ENCODE measurements at places on chromosomes 5 and 9.

DNA sequence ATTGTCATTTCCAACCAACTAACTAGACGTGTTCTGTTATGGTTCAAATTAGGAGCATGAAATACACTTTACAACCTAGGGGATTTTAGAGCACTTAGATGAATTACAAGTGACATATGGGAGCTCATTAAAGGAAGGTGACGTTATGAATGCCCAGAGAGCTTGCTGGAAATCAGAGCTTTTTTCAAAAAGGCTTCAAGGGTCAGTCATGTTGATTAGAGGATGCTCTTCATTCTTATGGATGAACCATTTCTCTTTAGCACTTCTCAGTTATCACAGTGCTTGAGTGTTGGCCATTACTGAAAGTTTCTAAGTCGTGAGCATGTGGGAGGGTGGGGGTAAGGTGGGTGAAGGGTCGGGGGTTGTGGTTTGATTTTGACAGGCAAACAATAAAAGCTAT, 1245.5 kb upstream of the DMAC1 start:
- no peak for DNase-seq

DNA sequence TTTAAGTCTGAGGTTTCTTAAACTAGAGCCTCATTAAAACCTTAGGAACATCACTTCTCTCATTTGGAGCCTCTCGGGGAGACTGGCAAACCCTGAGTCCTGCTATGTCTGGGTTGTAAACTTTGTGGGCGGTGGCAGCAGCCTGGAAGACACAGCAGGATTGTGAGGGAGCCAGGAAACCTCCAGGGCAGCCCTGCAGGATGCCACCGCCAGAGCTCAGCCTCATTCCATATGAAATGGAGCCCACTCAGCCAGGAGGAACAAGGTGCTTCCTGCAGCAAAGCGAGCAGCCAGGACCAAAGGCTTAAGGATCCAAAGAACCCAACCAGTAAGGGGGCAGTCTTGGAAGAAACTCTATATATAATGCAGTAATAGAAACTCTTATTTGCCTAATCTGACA, 37.9 kb upstream of the IDNK start:
- DNase-seq, result no peak

DNA sequence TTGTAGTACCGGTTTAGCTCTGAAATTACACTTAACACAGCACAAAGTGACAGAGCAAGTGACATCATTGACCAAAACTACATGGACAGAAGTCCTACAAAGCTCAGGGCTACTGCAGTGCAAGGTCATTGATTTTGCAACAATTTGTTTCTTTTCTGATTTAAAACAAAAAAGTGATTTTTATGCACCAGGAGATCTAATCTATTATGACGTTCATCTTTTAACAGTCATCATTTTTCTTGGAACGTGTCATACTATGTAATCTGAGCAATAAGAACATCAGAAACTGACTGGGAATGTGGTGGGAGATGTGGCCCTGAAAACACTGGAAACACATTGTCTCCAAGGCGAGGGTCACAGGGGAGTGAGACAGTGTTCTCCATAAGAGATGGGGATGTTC, 17.4 kb upstream of the ZFAND5 start:
- DNase-seq, result no peak

- no peak for DNase-seq
Observed at GRCh38 chr9:99478469-99479027, 256.5 kb downstream of the SEC61B start.

DNA sequence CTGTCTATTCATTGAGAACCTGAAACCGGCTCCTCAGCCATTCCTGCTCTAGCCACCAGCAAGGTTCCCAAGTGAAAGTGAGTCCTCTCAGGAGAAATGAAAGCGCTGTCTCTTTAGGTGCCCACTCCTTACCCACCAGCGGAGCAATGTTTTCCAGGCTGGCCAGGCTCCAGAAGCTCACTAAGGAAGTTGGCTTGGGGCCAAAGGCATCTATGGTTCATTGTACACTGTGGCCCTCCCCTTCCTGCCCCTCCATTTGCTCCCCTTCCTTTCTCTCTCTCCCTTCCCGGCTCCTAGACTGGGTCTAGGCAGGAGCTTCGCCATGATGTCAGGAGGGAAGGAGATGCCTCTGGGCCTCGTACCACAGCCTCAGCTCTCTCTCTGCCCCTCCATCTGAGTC, 1.1 kb upstream of the GABRP start:
- no peak for DNase-seq

DNA sequence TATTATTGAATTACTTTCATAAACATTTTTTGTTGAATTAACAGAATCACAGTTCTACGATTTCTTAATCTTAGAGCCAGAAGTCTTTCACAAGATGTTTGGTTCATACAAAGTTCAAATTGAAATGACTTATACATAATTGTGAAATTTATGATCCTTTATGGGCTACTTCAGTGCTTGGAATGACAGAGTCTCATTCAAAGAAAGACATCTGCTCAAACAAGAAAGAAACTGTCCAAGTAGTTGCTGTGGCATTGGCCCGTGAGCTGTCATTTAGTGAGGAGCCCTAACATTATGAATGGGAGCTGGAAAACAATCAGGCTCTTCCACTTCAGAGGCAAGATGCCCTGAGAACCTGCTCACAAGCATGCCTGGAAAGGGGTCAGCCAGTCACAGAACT, 63.4 kb downstream of the AUH start:
- DNase-seq, result peak; percentile 73

- DNase-seq, result no peak
Observed at GRCh38 chr9:115373710-115374045, 255.7 kb upstream of the TNC start.

DNA sequence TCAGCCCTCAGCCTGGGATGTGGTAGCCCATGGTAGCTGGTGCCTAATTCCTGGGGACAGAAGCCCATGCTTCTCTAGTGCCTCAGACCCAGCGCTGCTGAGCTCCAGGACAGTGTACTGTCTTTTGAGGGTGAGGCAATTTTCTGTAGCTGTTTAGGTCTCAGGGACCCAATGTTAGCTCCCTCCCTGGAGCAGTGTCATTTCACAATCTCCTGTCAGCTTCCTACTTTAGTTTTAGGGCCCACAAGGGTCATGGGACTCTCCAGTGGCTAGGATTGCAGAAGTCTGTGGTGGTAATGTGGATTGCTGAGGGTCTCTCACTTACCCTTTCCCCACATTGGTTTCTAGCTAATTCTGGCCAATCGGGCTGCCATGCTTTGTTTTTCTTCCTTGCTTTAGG, 67.7 kb upstream of the CCL21 start:
- DNase-seq, result no peak

DNA sequence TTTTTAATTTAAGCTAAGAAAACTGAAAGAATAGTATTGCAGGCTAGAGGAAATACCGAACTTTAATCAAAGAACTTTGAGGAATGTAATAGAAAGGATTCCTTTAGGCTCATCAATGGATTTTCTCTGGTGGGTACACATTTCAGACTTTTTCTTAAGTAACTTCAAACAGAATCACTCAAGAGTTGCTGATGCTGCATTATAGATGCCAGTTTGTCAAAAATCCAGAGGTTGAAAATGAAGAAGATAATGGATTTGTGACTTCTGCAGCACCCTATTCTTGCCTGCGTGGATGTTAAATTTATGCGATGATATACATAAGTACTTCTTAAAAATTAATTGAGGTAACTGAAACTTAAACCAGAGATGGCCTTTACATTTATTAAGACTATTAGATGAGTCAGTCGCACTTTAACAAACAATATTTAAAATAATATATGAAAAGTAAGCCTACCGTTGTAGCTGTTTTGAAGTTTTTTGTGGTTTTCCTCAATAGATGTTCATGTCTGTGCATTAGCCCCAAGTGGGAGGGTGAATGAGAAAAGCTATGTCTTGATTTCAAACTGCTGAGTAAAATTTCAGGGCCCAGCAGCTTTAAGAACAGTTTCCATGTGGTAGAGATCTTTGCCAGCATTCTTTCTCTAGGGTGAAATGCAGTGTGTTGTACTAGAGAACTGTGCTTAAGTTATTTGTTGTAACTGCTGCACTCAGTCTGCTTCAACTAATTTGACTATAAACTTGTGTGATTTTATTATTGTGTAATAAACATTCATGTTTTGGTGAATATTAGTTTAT, at the start of gene OGN:
Gene OGN, minus strand, starts transcription at position 537 of the 795 bp plus-strand sequence. CDS start 1,171 bp downstream, outside the sequence.
- peak; percentile 81 for DNase-seq

GRCh38 chr5:145847499-145848497, 12.7 kb upstream of the PRELID2 start:
- no peak for DNase-seq

DNA sequence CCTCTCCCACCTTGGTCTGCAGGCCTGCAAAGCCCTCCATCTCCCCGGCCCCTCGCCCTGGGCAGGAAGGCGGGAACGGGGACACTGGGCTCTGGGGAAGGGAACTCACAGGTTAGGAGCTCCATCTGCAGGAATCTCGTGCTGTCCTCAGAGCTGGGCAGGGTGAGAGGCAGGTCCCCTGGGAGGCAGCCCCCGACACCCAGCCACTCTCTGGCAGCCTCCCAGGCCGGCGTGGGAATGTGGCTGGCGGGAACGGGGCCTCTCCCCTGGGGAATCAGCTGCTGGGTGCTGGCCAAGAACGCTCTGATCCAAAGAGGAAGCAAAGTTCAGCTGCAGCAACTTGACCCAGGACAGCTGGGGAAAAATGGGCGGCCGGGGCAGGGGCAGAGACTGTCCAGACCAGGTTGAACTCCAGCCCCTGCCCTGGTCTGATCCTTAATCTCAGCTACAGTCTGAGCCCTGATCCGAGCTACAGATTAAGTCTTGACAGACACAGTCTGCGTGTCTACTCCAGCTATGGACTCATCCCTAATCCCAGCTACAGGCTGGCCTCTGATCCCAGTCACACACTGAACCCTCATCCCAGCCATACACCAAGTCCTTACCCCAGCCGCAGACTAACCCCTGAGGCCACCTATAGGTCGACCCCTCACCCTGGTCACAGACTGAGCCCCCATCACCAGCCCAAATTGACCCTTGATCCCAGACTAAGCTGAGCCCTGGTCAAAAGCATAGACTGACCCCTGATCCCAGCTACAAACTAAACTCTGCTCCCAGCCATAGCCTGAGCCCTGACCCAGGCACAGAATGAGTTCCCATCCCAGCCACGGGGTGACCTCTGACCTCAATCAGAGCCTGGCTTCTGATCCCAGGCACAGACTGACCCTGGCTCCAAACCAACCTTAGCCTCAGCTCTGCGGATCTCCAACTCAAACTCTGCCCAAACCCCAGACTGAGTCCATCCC, 37.3 kb upstream of the EGFL7 start:
- peak; percentile 62 for DNase-seq

GRCh38 chr5:93587597-93588351, 4.8 kb downstream of the NR2F1 start:
- DNase-seq, result no peak

DNA sequence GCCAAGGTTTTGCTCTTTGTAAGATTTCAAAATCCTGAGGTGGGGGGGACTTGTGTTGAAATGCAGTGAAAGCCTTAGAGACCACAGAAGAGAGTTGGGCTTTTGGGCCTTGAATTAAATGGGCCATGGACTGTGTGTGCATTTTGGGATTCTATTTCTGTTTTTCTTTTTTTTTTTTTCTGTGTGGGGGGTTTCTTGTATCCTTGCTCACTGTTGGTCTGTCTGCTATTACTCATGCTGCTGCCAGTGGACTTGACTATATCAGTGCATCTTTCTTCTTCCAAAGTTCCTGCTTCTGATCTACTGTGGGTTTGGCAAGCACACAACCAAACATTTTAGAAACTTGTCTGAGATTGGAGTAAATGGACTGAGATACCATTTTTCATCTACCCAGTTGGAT, 344.9 kb downstream of the ARL15 start:
- DNase-seq, result no peak

DNA sequence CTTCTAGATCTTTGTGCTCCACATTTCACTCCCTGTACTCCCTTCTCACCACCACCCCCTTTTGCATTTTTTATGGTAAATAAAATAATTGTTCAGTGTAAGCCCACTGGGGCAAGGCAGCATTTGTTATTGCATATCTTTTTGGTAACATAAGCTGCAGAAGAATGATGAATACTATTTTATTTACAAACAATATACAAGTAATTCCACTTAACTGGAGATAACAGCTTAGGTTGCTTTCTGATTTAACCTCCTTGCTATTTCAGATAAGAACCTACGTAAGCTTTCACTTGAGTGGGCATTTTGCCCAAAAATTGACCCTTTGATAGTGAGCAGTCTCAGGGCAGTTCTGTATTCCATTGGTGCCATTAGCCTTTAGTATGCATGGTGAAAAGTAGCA, 417.9 kb downstream of the SH3GL2 start:
- DNase-seq, result no peak

DNA sequence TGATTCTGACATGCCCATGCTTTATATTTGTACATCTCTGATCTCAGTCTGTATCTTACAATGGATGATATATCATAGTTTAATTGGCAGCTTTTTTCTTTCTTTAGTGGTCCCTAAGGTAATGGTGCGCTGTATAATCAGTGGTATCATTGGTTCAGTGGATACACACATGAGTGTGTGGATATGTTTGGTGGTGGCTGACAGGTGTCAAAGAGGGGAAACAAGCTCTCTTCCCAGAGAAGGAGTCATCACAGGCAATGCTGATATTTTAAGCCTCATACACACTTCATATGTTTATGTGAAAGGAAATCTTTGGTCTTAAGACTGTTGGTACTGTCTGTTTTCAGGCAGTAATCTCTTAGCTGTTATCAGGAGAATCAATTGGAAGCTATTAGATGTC, 52.1 kb upstream of the KIAA1958 start:
- no peak for DNase-seq

DNA sequence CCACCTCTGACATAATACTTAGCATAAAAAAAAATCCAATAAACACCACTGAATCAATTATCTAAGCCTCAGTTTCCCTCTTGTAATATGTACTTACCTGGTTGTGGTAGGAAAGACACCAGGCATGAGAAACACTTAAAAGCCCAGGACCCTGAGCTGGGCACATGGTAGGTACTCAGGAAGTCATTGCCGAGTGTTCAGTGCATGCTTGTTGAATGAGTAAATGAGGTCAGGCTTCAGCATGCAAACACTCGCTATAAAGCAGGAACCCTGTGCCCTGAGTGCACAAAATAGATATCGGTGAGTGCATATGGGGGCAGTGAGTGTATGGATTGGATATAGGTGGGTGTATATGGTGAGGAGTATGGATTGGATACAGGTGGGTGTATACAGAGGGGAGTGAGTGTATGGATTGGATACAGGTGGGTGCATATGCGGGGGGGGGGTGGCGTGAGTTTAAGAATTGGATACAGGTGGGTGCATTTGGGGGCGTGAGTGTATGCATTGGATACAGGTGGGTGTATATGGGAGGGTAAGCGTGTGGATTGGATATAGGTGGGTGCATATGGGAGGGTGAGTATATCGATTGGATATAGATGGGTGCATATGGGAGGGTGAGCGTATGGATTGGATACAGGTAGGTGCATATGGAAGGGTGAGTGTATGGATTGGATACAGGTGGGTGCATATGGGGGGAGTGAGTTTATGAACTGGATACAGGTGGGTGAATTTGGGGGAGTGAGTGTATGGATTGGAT, 194.3 kb upstream of the MSX2 start:
- no peak for DNase-seq

GRCh38 chr5:140953234-140953633, 13.0 kb upstream of the PCDHAC2 start:
- no peak for DNase-seq

GRCh38 chr9:109030426-109030825, 17.1 kb upstream of the CTNNAL1 start:
- DNase-seq, result no peak
